Activated effector memory CD4-positive, alpha-beta T cell treated with anti-CD3 and anti-CD28 coated beads, Interleukin-2, amount 50 U/mL, for 16 hours (primary cell): ENCODE measurements at places on chromosomes 3 and 15.

DNA sequence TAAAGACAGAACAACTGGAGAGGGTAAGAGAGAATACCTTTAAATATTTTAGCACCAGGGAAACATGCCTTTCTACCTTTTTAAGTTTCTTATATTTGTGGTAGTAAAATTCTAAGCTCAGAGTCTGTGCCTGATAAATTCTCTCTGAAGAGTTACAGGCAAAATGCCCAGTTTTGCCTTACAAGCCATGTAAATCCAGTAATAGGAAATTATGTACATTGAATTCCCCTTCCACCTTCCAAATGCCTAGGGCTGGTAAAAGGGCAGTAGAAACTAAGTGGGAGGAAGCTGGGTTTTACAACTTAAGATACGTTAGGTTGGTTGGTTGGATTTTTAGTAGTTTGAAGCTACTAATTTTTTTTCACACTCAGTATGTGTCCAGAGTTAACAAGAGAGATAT lies 43.1 kb upstream of the TP63 start:
- DNase-seq: no peak

GRCh38 chr3:160279657-160280056 lies 54.4 kb downstream of the C3orf80 start:
- DNase-seq: no peak

GRCh38 chr3:184377882-184378445 lies at the start of gene THPO:
TSS of gene THPO (minus strand) at chr3:184378207. CDS start at chr3:184376259, 1,948 bp downstream.
- DNase-seq: no peak

DNA sequence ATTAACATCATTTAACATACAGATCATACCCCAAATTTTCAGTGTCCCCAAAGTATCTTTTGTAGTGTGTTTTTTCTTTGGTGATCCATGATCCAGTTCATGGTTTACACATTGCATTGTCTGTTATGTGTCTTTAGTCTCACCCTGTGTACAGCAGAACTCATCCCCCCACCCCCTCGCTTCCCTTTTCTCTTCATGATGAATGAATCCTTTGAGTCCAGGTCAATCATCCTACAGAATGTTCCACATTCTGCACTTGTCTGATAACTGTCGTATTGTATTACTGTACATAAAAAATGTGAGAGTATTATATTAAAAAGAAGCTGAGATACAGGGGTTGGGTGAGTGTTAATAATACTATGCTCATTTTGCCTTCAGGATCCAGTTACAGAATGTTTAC lies 14.6 kb upstream of the NIT2 start:
- no peak for DNase-seq

GRCh38 chr3:124258057-124258500 lies 266.2 kb upstream of the ROPN1 start:
- DNase-seq: no peak

DNA sequence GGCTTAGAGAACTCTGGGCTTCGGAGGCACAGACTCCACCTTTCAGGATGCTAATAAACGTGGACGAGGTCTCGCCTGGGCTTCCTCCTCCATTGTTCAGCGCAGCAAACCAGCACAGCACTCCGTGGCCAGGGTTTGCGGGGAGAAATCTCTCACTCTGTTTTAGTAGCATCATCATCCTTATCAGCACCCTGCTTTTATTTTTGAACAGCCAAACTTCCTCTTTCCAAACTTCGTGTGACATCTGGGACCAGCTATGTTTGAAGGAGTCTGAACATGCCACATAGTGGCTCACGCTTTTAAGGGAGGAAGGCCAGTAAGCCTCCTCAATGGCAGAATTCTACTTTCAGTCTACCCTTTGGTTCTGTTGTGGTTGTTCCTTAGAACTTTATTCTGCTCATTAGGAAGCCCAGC lies 149.0 kb downstream of the PGPEP1L start:
- no peak for DNase-seq

DNA sequence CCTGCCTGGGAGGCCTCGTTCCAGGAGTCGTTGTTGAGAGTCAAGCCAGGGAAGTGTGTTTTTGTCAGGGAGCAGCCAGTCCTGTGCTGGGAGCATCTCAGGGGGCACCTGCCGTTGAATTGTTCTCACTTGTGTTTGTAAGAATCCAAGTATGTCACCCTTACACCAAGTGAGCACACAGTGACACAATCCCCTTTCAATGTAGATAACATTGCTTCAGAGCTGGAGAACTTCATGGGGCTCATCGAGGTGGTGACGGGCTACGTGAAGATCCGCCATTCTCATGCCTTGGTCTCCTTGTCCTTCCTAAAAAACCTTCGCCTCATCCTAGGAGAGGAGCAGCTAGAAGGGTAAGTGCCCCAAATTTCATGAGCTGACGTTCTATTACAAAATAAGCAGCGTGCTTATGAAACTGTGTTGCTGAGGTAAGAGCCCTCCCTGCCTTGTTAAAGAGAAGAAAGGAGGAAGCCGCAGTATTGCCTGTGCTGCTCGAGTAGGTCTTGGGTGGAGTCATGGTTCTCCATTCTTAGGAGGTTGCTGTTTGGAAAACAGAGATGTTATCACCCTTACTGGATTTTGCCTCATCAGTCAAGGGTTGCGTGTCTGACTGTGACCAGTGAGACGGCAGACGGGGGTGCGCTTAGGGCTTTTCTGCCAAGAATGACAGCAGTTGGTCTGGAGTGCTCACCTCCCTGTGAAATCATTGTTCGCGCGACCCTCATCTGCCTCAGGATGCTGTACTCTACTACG lies 108.1 kb downstream of the PGPEP1L start:
- no peak for DNase-seq

DNA sequence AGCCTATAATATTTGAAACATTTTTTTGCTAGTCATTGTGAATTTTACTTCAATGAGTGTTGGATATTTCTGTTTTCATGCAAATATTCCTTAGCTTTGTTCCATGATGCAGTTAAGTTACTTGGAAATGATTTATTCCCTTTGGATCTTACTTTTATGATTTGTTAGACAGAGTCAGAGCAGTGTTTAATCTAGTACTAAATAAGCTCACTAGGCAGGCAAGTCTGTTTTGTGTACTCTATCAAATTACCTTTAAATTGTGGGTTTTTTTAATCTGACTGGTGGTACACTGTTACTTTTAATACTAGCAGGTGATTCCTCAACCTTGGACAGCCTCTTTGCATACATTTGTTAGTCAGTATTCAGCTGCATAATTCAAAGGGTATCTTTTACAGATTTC lies 173.3 kb upstream of the MBNL1 start:
- DNase-seq: no peak

DNA sequence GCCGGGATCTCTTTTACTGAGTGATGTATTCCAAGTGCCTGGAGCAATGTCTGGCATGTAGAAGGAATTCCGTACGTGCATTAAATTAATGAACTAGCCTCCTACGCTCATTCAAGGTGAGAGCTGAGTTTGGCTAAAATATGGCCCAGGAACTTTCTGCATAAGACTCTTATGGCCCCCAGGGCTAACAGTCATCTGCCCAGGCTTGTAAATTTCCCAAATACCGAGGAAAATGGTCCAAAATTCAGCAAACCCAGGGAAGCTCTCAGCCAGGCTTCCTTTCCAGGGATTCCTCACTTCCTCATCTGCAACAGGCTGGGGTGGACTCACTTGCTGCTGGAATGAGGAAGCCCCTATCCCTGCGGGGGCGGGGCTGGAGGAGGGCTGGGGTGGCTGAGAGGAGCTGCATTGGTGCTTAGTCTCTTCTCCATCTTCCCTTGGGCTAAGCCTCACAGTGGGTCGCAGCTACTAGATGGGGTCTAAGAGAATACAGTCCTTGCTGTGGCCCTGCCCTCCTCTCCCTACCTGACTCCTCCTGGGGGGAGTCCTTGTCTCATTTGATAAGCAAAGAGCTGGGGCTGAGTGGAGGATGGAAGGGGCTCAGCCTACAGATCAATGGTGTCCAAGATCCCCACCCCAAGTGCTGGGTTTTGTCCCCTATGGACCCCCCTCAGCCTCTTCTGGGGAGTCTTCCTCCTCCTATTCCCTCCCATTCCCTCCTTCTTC lies 28.5 kb upstream of the APOD start:
- peak; percentile 59 for DNase-seq

GRCh38 chr15:63994073-63994600 lies 52.1 kb downstream of the DAPK2 start:
- DNase-seq: no peak

- no peak for DNase-seq
Observed at GRCh38 chr15:29451201-29451781, 181.7 kb upstream of the NSMCE3 start.

DNA sequence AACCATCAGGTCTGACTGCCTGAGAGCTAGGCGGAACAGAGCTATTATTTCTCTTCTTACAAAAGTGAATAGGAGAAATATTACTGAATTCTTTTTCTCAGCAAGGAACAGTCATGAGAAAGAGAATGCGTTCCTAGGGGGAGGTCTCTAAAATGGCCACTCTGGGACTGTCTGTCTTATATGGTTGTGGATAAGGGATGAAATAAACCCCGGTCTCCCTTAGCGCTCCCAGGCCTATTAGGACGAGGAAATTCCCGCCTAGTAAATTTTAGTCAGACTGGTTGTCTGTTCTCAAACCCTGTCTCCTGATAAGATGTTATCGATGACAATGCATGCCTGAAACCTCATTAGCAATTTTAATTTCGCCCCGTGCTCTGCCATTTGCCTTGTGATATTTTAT lies 20.1 kb upstream of the WDR5B start:
- no peak for DNase-seq

DNA sequence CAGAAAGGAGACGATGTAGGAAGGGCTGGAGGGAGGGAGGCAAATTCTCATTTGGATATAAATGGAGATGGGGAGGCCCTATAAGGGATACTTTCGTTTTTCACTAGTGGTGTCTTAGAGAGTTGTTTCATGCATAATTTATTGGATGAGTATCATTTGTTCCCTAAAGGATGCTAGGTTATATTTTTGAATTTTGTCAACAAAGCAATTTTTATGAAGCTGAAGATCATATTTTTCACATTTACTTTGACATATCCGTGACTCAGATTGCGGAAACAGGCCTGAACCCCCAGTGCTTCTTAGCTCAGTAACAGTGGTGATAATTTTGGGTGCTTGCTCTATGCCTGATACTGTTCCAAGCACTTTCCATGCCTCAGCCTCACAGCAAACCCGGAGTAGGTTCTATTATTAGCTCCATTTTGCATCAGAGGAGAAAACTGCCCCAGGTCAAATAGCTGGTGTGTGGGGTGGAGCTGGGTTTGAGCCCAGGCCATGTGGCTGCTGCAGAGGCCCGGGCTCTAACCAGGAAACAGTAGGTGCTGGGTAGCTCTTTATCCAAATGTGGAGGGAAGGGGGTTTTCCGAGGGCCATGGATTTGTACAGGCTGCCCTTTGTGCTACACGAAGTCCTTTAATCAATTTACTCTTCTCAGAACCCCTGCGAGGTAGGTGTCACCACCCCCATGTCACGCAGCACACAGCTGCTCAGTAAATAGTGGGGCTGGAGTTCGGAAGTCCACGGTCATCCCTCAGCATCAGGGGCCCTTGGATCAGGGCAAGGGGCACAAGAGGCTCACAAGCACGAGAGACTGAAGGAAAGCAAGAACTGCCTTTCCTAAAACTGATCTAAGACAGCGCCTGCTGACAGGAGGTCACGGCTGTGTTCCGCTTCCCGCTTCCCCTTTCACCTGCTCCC lies 99.1 kb downstream of the SLC49A4 start:
- no peak for DNase-seq

GRCh38 chr15:90598031-90598577 lies 68.4 kb downstream of the CRTC3 start:
- DNase-seq: no peak

DNA sequence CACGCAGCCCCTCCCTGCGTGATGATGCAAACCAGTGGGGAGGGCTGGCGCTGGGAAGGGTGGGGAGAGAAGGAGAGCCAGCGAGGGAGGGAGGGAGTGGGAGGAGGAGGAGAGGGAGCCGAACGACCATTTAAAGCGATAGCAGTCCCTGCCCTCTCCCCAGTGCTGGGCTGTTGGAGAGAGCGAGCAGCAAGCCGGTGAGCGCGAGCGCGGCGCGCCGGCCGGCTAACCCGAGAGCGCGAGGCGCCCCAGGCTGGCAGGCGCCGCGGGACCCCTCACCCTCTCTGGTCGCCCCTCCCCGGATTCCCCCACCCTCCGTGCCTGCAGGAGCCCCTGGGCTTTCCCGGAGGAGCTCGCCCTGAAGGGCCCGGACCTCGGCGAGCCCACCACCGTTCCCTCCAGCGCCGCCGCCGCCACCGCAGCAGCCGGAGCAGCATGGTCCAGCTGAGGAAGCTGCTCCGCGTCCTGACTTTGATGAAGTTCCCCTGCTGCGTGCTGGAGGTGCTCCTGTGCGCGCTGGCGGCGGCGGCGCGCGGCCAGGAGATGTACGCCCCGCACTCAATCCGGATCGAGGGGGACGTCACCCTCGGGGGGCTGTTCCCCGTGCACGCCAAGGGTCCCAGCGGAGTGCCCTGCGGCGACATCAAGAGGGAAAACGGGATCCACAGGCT lies at the start of gene GRM7:
Gene GRM7 (plus strand): TSS at position 162 of the 671 bp plus-strand sequence.
- DNase-seq: no peak

GRCh38 chr15:46708226-46708625 lies 1009.1 kb upstream of the SEMA6D start:
- DNase-seq: no peak

- no peak for DNase-seq
Observed at GRCh38 chr3:174333640-174334039, 525.5 kb upstream of the NAALADL2 start.

GRCh38 chr3:184757022-184757651 lies 45.3 kb upstream of the MAGEF1 start:
- DNase-seq: no peak

DNA sequence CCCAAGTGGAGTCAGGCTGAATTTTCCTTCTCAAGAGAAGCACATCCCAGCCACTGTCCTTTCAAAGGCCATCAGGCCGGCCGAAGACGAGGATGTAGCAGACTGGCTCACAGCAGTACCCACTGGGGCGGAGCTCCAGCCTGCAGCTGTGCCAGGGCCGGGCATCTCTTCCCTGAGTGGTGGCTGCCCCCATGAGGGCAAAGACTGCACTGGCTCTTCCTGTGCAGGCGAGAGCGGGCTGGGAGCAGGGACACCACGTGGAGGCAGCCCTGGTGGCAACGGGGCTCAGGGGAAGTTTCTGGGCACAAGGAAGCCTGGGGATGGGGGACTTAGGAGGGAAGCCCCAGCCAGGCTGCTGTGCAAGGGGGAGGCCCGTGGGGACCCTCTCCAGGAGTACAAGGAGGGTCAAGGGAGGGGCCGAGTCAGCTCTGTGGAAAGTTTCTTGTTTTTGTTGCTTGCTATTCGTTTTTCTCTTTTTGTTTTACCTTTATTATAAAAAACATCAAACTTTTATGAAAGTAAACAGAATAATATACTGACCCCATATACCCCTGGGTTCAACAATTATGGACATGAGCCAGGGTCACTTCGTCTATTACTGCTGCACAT lies 66.1 kb downstream of the RPN1 start:
- DNase-seq: no peak

- DNase-seq: no peak
Observed at GRCh38 chr3:52162250-52162872, 8.1 kb upstream of the POC1A start.

- DNase-seq: no peak
Observed at GRCh38 chr15:32028921-32029320, 1.4 kb upstream of the CHRNA7 start.

- DNase-seq: no peak
Observed at GRCh38 chr15:59688423-59688781, 718 bp downstream of the BNIP2 start.
